ENCODE measurements at places on chromosomes 16 and 17. TPM values are rescaled to one million over a fixed set of nuclear protein-coding genes. Genes with fewer than 3 reads are reported as not detected.
A peak's percentile ranks its signal among the peaks of the same experiment; 100 is the strongest.

KRT24 gene
- not detected for total RNA-seq

FSCN2 gene
- total RNA-seq: 1.8 TPM

- peak; percentile 98 for DNase-seq
Observed at GRCh38 chr16:27330542-27330941, 16.8 kb downstream of the IL4R start.

MYH10 gene
- total RNA-seq: 404 TPM

GRCh38 chr17:7078711-7079110 is 1.3 kb downstream of the CLEC10A start:
- DNase-seq: no peak

BCL6B gene
- total RNA-seq: 0.41 TPM

- DNase-seq: peak; percentile 7
Observed at GRCh38 chr16:22977294-22977697, 163.3 kb downstream of the HS3ST2 start.

DNA sequence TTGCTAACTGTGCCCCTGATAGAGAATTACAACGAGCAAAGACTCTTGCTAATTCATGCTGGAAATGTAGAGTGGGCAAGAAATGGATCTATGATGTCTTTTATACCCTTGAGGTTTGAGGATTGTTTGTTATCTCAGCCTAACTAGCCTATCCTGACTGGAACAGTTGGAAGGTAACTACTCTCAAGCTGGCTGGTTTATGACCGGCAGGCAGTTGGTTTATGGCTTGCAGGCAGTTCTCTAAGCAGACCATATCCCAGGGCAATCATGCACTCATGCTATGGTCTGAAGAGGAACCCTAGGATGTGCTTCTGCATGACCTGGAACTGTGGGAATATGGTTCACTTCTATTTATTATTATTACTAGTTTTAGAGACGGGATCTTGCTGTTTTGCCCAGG is 49.1 kb downstream of the LYRM1 start:
- DNase-seq: no peak

DNA sequence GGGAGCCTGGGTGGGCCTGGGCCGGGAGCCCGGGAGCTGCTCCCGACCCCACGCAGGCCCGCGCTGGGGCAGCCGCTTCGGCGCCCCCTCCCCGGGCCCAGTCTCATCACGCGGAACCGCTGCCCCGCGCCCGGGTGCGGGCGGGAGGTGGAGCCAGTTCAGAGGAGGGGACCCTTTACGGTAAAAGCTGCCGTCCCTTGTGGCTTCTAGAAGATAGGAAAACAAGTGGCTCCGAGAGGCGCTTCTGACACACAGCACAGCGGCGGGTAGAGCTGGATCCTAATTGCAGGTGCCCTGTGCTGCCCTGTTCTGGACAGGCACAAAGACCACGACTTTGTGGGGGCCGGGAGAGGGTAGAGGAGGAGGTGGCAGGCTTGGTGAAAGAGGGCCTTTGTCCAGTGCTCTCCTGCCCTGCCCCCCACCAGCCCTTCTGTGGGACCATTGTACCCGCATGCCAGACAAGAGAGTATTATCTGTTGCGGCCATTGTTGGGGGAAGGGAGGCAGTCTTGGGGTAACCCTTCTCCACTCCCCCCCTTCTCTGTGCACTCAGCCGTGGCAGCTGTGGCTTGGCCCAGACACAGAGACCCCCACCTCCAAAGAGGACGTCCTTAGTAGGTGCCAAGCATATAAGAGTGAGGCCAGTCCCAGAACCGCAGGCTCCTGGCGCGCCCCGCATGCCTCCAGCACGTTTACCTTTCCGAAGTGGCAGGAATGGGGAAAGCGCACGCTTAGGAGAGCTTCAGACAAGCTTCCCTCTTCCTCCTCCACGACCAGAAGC is 736 bp downstream of the CNP start:
- DNase-seq: peak; percentile 15

DNA sequence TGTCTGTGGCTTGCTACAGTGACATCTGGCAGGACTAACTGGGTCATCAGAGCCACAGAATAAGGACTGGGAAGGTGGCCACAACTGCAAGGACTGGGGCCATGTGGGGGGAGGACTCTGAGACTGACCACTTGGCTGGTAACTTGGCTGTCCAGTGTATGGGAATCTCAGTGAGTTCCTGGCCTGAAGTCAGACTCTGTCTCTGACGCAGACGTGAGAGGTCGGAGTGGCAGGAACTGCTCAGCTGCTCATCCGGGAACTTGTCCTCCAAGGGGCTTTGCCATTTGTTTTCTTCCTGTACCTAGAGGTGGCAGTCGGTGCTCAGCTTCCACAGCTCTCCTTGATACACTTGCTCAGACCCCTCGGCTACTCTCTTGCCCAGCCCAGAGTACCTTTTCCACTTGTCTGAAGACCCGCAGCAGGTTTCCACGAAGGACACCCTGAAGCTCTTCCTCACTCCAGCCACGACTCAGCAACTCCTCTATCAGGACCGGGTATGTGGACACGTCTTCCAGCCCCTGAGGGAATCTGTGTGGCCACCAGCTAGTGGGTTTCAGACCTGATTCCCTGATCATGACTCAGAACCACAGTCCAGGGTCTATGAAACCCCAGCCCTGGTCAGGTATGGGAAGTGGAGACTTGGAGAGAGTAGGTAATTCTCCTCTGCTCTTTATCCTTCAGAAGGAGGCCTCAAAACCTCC is 7.3 kb upstream of the DPEP3 start:
- no peak for DNase-seq

DNA sequence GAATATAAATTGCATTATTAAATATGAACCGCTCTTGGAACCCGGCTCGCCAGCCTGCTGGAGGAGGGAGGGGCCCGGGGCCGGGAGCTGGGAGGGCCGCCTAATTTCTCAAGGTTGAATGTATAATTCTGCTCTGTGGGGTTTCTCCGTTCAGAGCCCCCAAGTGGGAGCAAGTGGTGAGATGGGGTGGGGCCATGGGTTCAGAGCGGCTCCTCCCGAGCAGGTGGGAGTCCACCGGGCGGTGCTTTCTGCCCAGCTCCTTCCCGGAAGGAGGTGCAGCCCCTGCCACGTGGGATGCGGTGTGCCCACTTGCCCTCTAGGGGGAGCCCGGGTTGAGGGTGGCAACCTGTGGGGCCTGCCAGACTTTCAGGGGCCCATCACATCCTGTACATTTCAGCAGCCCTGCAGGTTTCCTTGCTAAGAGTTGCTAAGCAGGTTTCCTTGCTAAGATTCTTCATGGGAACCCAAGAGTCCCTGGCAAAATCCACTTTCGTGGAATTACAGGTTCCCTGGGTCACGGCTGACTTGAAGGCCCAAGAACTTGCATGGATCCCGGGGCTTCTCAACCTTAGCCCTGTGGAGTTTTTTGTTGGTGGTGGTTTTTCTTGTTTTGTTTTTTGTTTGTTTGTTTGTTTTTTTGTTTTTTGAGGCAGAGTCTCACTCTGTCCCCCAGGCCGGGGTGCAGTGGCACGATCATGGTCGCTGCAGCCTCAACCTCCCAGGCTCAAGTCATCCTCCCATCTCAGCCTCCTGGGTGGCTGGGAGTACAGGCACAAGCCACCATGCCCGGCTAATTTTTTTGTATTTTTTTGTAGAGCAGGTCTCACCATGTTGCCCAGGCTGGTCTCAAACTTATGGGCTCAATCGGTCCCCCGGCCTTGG is 196.7 kb upstream of the GSE1 start:
- DNase-seq: peak; percentile 30

DNA sequence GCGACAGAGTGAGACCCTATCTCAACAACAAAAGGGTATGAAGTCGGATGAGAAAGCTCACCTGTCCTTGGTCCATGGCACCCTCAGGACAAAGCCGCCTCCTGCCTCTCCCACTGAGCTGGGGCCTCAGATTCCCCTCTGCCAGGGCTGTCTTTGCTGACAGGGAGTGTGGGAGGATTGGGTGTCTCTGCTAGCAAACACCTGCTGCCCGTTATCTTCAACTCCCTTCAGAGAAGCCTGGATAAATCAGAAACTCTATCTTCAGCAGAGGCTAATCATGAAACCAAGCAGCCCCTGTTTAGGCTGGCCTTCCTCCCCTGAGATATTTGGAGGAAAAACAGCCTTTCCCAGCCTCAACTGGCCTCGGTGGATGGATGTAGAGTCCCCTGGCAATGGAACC is 36.3 kb upstream of the CDH1 start:
- no peak for DNase-seq

WRAP53 gene
- total RNA-seq: 11.0 TPM

- DNase-seq: no peak
Observed at GRCh38 chr17:58385359-58385899, 31.9 kb downstream of the RNF43 start.

TBC1D3E gene
- total RNA-seq: not detected

DNA sequence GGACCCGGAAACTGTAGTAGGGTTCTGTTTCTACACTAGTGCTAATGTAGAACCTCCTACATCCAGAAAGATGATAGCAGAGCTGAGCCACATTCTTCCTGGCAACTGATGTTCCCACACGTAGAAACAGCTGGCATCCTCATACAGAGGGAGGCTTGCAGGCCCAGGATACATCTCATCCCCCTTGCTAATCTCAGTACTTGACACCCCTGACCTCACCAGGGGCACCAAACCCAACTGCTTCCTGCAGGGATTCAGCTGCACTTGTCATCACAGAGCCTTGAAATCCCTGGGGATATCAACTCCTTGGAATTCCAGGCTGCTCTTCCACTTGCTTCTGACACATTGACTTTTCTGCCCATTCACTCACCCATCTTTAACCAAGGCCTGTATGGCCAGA is 75.2 kb upstream of the HSBP1 start:
- no peak for DNase-seq

DNA sequence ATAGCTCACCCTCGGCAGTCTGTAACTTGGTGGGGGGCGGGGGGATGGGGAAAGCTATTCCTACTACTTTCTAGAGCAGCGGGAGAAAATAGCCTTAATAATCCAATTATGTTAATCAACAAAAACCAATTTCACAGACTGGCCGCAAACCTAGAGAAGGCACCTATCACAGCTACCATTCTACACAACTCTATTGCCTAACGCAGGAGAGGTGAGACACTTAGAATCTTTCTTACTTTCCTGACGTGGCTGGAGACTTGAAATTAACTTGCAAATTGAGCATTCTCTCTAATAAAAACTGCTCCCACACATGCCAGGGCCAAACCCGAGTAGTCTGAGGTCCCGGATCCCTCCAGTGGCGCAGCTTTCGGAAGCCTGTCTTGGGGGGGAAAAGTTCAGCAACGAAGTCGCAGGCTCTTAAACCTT is 794 bp downstream of the SMG6 start:
- no peak for DNase-seq

GRCh38 chr17:42669977-42670788 is 6.6 kb downstream of the PLEKHH3 start:
- DNase-seq: no peak

GRCh38 chr17:79131274-79131635 is 56.6 kb downstream of the ENGASE start:
- no peak for DNase-seq

DNA sequence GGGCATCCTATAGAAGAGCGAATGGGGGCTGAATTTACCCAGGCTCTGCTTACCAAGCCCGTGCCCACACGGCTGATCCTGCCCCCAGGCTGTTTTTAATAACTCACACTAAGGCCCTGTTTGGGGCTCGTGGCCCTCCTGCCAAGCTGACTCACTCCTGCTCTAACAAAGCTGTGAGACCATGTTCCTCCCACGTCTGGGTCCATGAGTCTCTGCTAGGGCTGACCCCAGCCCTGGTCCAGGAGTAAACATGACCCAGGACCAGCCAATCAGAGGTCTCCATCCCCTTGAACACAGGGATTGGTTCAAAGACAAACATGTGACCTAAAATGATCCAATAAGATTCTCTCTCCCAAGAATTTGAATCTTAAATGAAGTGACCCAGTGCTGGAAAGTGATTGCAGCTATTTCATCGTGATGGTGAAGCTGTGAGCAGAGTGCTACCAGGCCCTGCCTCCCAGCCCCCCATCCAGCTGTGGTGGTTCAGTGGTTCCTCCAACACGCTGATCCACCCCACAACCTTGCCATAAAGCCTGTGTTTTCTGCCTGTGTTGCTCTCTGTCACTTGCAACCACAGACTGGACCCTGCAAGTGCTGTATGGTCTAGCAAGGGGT is 57.2 kb downstream of the C16orf82 start:
- no peak for DNase-seq

DNA sequence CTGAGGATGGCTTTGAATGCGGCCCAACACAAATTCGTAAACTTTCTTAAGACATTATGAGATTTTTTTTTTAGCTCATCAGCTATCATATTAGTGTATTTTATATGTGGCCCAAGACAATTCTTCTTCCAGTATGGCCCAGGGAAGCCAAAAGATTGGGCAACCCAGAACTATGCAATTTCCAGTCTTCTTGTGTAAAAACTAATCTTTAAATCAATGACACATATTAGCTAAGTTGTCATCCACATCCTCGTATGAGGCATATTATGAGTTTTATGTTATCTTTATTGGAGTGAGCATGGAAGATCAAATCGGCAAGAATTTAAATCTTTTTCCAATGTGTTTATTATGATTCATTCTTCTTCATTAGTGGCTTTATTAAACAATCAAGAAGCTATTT is 198.6 kb upstream of the HSBP1 start:
- peak; percentile 5 for DNase-seq

DNA sequence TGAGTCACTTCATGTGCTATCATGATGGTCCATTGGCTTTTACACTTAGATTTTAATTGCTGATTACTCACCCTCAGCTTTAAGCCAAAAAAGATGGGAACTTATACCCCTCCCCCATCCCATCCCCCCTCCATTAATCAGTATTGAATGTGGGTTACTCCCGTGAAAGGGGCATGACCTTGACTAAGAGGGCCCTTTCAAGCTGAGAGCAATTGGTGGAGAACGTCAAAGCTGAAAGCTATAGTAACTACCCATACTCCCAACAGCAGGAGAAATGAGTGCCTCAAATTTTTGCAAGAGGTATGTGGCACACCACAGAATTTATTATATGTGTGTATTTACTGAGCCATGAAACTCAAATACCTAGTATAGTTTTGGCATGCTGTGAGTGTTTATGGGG is 99.7 kb upstream of the CDH8 start:
- DNase-seq: no peak

Data from fibroblast of the aortic adventitia (primary cell).